ENCODE measurements at places on chromosomes 2 and 18. TPM values are rescaled to one million over a fixed set of nuclear protein-coding genes. Genes with fewer than 3 reads are reported as not detected.

SKA1 gene
- 4.7 TPM for total RNA-seq

DNA sequence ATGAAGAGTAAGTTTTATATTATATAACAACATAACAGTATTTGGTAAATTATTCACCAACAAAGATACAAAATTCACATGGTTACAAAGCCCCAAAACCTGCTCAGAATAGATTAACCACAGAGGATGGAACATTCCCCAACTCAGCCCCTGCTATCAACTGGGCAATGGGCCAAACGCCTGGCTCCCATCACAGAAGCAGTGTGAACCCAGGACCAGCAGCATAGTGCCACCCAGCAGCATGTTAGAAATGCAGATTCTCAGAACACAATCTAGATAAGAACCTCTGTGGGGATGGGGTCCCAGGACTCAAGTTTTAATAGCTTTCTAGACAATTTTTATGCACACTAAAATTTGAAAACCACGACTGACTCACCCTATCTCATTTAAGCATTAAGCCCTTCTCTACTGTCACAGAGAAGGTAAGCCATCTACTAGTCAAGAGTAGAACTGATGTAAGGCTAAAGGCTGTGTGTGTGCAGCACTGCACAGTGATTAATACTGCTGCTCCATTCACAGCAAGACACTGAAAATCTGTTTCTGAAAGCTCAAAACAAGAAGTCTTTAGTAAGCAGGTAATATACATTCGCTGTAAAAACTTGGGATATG is 15.2 kb downstream of the AFG3L2 start:
- peaks cover 4% of the 10 kb centered on the region for H3K4me1 ChIP-seq
- peaks cover 38% of the 10 kb centered on the region for H3K36me3 ChIP-seq
- H3K27ac ChIP-seq = no peak overlapping the region
- no peak for DNase-seq
- H3K27me3 ChIP-seq = no peaks in the 10 kb centered on the region
- no peak overlapping the region for H3K4me3 ChIP-seq

SPIRE1 gene
- total RNA-seq = 31.3 TPM

- no peak for DNase-seq
- H3K27ac ChIP-seq = peak overlapping the region; percentile 75
- H3K36me3 ChIP-seq = peaks cover 63% of the 10 kb centered on the region
- peaks cover 47% of the 10 kb centered on the region for H3K4me1 ChIP-seq
- H3K27me3 ChIP-seq = peaks cover 6% of the 10 kb centered on the region
Measured at GRCh38 chr2:187549193-187549592, 5.0 kb downstream of the TFPI start.

DNA sequence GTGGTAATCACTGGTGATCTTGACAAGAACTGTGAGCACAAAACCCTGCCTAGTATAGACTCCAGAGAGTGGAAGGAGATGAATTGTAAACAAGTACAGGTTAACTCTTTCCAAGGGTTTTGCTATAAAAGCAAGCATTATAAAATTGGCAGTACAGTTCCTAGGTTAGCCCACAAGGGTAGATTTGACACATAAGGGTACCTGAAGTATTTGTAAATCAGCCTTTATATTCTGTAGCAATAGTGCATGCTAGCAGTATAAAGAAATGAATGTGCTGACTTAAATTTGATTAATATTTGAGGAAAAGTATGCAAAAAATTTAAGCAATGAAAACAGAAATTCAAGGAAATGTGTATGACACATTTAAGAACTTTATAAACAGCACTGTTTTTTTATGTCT is 42.4 kb downstream of the SP3 start:
- no peak for DNase-seq
- H3K27me3 ChIP-seq = peaks cover 3% of the 10 kb centered on the region
- H3K27ac ChIP-seq = no peak overlapping the region
- H3K36me3 ChIP-seq = peaks cover 5% of the 10 kb centered on the region
- H3K4me1 ChIP-seq = no peaks in the 10 kb centered on the region

DNA sequence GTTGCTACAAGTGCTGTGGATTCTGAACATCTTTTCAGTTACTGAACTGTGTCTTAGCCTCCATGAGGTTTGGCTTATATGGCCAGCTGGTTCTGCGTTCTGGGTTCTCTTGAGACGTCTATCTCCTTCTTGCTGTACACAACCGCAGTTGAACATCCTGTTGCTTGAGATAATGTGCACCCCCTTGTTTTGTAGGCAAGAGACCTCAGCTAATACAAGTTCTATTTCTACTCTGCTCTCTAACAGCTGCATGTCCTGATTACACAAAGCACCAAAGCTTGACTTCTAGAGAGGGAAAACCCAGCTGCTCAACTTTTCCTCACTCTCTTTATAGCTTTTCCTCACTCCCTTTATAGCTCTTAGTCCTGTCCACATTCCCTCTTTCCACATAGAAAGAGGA is 176.0 kb downstream of the LTBP1 start:
- peaks cover 47% of the 10 kb centered on the region for H3K36me3 ChIP-seq
- DNase-seq = no peak
- H3K4me1 ChIP-seq = peaks cover 16% of the 10 kb centered on the region
- peaks cover 3% of the 10 kb centered on the region for H3K27me3 ChIP-seq
- H3K27ac ChIP-seq = peak overlapping the region; percentile 4

KATNAL2 gene
- 7.9 TPM for total RNA-seq

C2orf80 gene
- not detected for total RNA-seq

DNA sequence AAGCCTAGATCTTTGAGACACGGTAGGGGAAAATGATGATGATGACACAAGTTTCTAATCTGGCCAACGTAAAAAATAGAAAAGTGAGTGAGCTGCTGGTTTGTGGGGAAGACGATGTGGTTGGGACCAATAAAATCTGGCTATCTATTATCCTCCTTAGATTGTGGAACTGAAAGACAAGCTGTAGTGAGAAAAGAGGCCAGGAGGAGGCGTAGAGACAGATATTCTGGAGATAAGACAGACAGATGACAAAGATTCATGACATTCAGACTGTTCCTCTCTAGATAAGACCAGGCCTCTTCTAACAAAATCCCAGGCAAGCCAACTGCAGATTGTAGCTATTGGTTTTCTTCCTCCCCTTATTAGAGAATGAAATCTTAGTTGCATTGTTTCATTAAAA is 376.3 kb upstream of the UBE2E3 start:
- no peaks in the 10 kb centered on the region for H3K36me3 ChIP-seq
- no peaks in the 10 kb centered on the region for H3K4me1 ChIP-seq
- no peak overlapping the region for H3K27ac ChIP-seq
- no peak overlapping the region for H3K4me3 ChIP-seq
- DNase-seq = peak; percentile 22
- H3K27me3 ChIP-seq = no peaks in the 10 kb centered on the region

- peaks cover 1% of the 10 kb centered on the region for H3K27me3 ChIP-seq
- no peak overlapping the region for H3K4me3 ChIP-seq
- peaks cover 6% of the 10 kb centered on the region for H3K4me1 ChIP-seq
- H3K27ac ChIP-seq = no peak overlapping the region
- H3K36me3 ChIP-seq = peaks cover 7% of the 10 kb centered on the region
Measured at GRCh38 chr2:165779706-165780105, 14.3 kb downstream of the GALNT3 start.
